ENCODE measurements at places on chromosomes 4 and X.

GRCh38 chr4:102216666-102217065 is 128.6 kb downstream of the SLC39A8 start:
- DNase-seq, result no peak

- no peak for DNase-seq
Observed at GRCh38 chrX:17370191-17370590, 4.8 kb upstream of the NHS start.

GRCh38 chr4:16027114-16027513 is 56.7 kb downstream of the PROM1 start:
- DNase-seq, result no peak

DNA sequence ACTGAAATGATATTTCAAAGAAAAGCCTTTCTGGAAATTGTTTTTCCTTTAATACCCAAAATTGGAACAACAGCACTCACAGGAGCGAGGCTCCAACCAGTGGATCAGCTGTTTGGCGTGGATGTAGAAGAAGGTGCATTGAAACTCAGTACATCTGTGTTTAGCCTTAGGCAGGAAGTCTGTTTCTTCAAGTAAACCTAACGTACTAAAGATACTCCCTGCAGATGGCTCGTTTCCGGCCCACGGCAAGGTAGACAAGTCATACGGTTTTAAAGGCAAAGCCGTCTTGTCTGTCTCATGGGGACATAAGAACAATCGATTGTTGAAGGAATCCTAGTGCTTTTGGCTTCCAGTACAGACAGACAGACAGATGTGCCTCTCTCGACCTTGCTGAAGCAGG is 50.0 kb upstream of the CLCN4 start:
- DNase-seq, result peak; percentile 58

DNA sequence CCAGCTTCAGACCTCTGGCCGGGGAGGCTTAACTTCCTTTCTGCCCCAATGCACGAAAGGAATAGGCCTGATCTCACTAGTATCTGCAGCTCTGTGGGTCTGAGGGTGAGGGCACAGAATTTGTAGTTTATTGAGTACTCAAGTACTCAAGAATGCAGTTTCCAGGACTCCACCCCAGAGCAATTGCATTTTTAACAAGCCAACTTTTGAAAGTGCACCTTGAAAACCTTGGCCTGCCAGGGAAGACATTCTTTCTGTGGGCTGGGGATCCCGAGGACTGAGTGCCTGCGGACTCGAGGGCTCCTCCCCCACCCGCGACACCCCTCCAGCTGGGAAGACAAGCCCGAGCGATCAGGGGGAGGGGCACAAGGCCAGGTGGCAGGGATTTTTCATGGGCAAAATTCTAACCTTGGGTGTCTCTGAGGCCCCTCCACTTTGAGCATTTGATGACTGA is 22.4 kb downstream of the RS1 start:
- DNase-seq, result no peak

GRCh38 chr4:8221476-8221875 is 22.4 kb downstream of the SH3TC1 start:
- DNase-seq, result peak; percentile 51

DNA sequence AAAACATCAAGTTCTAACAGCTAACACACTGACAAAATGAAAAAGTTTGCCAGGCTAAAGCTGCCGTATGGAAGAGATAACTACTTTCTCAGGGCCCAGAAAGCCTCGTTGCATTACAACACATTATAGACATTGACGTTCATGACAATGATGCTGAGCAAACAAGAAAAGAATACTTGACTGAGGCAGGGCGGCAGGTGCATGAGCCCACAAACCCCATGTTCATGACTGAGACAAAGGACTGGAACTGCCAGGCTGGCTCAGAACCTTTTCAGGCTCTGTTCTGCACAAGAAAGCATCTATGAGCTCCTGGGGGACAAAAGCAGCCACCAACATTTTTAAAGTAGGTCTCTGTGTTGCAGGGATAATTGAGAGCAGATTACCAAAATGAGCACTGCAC is 13.6 kb downstream of the TLR6 start:
- no peak for DNase-seq

DNA sequence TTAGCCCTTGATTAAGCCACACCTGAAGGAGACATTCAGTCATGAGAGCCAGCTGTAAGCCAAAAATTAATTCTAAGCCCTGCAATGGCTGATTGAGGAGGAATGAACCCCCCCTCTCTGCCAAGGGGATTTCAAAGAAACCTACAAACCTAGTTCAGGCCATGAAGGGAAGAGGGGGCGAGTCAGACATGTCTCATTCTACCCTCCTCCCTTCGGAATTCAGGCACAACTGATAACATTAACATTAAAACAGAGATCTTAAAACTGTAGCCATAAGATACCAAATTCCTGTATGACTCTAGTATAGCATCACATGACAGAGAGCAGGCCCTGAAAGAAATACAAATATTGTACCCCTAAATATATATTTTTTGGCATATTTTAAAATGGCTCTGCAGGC is 40.4 kb upstream of the AFAP1 start:
- no peak for DNase-seq

GRCh38 chrX:57822398-57822797 is 87.9 kb downstream of the ZXDA start:
- DNase-seq, result no peak

DNA sequence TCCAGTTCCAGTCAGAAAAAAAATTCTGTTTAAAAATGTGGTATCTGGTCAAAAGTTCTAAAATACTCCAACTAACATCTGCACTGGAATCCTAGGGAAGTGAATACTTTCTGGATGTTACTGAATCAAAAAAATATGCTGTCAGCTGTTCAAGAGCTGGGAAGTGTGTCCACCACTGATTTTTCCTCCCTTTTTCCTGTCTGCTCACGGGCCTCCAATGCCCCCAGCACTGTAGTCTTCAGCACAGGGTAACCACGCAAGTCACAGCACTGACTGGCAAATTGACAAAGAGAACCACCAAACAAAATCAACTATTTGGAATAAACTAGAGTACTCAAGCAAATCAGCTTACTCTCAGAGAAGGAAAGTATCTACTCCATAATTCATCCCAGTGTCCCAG is 9.9 kb downstream of the VEGFC start:
- no peak for DNase-seq

DNA sequence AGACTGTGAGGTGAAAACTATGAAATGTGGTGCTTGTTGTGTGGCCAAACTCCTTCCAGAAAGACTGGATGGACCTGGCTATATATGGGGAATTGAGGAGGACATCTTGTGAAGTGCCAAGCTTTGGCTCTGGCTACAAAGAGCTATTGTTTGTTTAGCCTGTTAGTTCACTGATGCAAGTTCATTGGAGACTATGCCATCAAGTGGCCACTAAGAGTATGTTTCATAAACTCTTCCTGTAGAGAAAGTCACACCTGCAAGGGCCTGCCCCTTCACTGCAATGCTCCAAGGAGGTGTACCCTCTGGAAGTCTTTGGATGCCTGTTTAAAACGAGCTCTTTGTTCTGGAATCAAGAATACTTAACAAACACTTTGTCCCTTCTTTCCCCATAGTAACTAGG is 382.0 kb downstream of the GABRG1 start:
- DNase-seq, result no peak

DNA sequence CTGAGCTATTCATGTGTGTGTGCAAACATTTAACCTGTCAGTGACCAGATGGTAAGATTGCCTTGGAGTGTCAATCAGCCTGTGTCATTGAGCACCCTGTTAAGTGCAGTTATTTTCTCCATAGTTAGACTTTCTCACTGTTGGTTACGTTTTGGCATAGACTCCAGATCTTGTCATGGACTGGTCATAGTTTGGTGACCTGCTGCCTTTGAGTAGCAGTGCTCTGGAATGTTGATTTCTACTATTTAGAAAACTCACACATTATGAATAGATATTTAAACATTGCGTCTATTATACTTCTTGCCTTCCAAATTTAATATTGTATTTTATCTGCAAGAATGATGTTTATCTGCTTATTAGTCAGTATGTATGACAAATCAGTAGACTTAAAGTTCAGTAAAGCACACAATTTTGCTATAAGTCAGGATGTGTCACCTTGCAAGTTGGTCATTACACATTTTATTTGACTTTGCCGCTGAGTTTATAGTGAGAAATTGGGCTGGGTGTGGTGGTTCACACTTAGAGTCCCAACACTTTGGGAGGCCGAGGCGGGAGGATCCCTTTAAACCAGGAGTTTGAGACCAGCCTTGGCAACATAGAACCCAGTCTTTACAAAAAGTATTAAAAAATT is 42.4 kb downstream of the KIAA0232 start:
- DNase-seq, result no peak

GRCh38 chr4:108172231-108172752 is 3.6 kb upstream of the LEF1 start:
- DNase-seq, result no peak

DNA sequence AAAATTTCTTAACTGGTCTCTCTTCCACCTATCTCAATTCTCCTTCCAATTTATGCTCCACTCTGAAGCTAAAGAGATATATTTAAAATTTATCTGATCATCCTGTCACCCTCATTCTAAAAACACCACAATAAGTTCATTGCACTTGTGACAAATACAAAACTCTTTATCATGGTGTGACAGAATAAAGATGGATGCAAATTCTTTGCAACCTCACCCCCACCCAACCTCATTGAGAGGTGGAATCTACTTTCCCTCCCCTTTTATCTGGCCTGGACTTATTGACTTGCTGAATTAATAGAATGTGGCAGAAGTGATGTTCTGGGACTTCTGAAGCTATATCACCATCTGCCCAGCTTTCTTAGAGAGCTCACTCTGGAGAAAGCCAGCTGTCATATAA is 46.5 kb downstream of the IDS start:
- no peak for DNase-seq

DNA sequence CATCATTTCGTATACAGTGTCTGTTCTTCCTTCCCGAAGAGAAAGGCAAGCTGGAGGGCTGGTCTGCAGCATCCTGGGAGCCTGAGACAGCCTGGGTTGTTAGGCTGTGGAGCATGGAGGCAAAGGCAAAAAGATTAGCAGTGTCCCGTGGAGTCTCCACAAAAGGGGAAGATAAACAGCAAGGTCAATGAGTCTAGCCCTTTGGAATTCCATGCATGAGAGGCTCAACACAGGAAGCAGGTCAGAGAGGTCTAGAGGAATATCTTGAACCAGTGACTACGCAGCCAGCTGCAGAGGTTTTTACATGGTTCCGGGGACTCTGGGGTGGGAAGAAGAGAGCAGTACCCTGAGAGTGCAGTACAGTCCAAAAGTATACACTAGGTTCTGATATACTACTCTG is 12.2 kb upstream of the MCF2 start:
- DNase-seq, result no peak

DNA sequence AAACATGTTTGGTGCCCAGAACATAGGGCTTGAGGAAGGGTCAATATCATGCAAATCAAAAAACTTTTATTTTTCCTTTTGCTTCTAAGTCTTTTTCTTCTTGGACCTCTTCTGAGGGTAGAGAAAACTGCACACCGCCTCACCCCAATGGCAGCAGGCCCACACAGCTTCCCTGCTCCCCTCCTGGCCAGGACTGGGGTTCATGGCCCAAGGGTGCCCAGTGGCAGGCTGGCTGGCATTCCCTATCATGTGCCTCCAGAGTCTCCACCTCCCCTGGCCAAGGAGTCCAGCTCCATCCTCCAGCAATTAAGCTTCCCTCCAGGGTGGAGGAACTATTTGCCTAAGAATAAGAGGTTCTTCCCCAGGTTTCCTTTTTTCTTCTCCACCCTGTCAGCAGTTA is 529.6 kb upstream of the SPANXN1 start:
- no peak for DNase-seq

- no peak for DNase-seq
Observed at GRCh38 chr4:12389604-12390003, 960.9 kb upstream of the HS3ST1 start.

DNA sequence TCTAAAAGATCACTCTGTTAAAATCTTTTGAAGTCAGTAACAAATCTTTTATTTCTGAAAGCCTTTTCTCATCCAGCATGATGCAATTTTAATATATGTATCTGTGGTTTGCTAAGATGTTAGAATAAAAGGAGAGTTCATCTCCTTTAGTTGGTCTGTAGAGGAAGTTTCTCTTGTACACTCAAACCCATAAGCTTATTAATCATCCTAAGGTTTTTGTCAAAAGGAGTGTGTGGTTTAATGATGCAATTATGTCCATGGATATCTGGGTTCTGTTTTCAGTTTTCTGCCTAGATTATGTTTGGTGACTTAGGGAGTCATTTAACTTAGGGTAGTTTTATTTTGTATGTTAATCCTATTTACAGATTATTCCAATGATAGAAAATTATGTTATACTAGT is 52.1 kb upstream of the NDST4 start:
- no peak for DNase-seq
